ENCODE measurements at places on chromosomes 16 and 17.

- no peak for DNase-seq
Observed at GRCh38 chr17:79615446-79615845, 4.6 kb upstream of the RBFOX3 start.

- DNase-seq: peak; percentile 74
Observed at GRCh38 chr17:3796110-3796821, 4.7 kb downstream of the ITGAE start.

- DNase-seq: no peak
Observed at GRCh38 chr17:11264183-11264871, 23.3 kb downstream of the SHISA6 start.

DNA sequence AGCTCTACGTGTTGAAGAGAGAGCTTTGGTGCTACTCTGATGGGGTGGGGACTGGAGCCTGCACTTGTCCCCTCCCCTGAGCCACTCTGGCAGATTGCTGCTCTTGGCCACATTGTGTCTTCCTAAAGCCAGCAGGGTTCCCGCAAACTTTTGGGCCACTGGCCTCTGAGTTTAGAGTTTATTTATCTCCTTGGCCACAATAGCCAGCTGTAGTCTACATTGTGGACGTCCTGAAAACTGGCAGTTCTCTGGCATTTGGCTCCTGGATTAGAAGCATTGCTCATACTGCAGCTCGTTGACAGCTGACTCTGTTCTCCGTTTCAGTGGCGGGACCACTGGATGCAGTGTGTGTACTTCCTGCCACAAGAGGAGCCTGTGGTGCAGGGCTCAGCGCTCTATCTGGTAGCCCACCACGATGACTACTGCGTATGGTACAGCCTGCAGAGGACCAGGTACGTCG lies 34.6 kb downstream of the PRMT7 start:
- no peak for DNase-seq

DNA sequence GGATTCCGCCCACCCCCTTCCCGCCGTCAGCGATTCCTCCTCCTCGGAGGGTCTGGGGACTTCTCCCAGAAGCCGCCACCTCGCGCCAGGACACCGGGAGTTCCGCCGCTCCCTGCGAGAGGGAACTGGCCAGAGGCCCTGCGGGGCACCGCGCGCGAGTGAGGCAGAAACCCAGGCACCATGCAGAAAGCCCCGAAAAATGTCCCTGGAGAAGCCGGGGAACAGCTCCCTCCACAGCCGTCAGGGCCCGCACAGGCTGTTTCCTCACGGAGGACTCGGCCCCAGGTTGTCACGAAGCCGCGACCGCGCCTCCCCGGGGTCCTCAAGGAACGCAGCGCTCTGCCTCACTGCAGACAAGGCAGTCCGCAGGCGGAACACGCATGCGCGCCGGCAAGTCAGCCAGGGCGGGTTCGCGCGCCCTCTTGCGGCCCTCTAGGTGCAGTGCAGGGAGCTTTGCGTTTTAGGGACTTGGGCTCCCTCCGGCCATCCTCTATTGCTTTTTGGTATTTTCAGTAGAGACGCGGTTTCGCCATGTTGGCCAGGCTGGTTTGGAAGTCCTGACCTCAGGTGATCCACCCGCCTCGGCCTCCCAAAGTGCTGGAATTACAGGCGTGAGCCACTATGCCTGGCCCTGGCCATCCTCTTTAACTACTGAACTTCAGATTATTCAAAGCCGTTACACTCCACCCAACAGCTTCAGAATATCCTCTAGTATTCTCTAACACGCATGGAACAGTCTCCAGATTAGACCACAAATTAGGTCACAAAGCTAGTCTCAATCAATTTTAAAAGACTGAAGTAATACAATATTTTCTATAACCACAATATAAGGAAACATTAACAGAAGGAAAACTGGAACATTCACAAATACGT lies 20.3 kb upstream of the ZNF287 start:
- peak; percentile 94 for DNase-seq

DNA sequence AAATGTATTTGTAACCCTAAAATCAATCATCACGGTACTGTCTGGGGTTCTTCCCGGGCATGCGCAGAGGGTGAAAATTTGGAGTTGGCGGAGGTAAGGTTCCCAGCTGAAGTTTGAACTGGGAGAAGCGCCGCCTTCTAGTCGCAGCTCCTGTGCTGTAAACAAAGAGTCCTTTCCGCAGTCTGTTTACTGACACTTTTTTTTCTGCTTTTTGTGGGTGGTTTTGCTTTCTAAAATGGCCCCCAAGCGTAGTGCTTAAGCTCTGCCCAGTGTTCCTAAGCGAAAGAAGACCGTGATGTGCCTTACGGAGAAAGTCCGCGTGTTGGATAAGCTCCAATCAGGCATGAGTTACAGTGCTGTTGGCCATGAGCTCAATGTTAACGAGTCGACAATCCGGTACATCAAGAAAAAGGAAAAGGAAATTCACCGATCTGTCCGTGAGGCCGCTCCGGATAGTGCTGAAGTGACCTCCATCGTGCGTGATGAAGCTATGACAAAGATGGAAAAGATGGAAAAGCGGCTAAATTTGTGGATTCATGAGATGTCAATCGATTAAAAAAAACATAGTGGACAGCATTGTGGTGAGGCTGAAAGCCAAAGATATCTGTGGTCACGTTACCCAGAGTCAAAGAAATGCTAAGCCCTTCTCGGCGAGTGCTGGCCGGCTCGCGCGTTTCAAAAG lies 570 bp upstream of the CFDP1 start:
- DNase-seq: no peak

- DNase-seq: no peak
Observed at GRCh38 chr16:12348733-12349704, 372.5 kb downstream of the SNX29 start.

DNA sequence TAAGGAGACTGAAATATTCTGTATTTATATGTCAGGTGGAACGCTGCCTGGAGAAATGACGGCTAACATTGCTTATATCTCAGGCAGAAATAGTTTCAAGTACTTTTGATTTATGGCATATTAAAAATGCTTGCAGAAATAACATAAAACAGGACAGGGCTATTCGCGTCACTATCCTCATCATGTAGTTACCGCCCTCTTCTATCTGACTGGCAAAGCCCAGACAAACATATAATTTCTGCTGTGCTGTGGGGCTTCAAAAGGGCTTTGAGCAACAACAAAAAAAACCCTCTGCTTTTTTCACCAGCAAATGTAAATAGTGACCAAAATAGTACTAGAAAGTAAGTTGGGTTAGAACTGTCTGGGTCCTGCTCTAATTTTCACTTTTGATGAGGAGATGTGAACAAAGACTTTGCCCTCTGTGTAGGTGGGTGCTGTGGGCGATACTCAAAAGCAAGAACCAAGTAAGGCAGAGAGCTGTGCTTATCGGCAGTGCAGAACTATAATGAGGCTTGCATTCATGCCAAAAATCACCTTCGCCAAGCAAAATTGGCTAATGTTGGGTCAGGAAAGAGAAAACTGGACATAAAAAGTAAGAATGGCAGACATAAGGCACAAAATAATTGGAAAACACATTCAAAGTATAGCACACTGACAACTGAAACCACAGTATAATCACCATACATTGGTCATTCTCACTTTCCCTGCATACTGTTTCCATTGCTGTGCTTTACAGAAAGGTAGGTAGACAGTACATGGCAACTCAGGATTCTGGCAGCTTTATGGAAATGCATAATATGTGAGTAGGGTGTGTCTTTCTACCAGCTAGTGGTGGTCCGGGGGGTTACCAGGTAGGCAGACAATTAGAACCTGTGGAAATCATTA lies 151.2 kb upstream of the AXIN2 start:
- no peak for DNase-seq

DNA sequence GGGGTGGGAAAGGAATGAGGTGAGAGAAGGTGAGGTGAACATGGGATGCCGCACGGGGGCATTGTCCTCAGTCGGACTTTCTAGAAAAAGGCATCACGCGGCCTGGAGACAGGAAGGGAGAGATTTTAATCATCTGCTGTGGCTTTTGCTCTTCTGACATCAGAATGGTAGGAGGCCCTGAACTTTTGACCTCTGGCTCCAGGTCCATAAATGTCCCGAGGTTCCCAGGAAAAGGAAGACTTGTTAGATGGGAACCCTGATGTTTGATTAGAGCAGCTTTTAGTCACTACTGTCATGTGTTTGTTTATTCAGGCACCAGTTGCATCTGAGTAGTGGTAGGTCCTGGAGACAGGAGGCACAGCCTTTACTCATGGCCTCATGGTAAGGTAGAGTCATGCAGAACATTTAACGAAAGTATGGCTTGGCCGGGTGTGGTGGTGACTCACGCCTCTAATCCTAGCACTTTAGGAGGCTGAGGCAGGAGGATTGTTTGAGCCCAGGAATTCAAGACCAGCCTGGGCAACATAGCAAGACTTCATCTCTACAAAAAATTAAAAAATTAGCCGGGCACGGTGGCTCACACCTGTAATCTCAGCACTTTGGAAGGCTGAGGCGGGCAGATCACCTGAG lies 203.1 kb downstream of the MSI2 start:
- DNase-seq: no peak

- no peak for DNase-seq
Observed at GRCh38 chr17:41140360-41141131, at the start of gene KRTAP4-6. Gene KRTAP4-6, minus strand, starts transcription at chr17:41140544. Its CDS starts 57 bp downstream, at chr17:41140487.

- no peak for DNase-seq
Observed at GRCh38 chr17:40433551-40434415, 9.5 kb upstream of the IGFBP4 start.

- DNase-seq: no peak
Observed at GRCh38 chr17:72970246-72970645, 122.2 kb downstream of the SLC39A11 start.

DNA sequence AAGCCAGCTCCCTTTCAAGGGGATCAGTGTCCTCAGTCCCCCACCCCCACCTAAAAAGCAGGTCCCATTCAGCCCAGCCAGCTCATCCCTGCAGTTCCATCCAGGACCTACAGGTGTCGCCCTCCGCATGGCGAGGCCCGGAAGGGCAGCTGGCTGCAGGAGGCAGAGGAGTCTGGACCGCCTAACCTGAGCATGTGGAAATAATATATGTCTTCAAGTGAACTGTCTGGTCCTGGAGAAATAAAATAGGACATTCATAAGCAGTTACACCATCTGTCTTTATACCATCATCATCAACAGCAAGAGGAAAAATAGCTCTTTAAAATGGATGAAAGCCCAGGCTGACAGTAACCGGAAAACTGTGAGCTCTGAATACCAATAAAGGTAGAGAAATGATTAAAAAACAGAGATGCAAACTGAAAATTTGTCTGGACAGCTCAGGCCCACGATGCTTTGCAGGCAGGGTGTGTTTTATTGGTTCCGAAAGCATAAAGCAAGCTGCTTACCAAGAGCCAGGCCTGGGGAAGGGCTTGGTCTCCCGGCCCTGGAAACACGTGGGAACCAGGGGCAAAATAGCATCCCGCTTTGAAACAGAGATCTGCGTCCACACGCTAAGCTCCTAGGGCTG lies 215.2 kb downstream of the ZFHX3 start:
- DNase-seq: peak; percentile 63

DNA sequence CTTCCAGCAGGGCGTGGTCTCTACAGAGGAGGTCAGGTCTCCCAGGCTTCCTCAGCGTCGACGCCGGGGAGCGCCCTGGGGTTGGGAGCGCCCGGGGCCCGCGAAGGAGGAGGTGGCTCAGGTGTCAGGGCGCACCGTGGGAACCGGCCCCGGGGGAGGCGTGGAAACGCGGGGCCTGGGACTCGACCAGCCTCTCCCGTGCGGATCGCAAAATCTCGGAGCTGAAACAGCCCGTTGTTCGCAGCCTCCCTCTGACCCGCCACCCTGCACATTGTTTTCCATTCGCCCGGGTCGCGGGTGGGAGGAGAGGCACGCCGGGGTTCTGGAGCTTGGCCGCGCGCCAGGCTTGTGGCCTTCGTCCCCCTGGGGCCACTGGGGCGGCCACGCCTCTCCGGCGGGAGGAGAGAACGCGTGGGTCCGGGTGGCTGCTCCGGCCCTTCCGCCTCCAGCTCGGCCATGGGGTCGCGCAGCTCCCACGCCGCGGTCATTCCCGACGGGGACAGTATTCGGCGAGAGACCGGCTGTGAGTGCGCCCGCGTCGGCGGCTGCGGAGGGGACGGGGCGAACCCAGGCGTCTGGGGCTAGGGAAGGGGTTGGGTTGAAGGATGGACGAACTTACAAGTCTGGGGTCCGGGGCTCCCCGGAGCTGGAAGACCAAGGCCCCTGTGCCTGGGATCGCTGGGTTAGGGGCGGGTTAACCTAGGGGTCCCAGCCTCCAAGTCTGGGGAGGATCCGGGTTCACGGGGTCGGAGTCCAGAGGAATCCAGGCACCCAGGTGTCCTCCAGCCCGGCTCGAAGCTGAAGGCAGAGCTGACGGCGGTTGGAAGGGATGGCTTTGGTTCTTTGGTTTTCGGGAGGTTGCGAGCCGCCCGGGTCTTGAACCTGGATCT lies at the start of gene CHP2:
Gene CHP2 (plus strand): TSS at position 433 of the 890 bp plus-strand sequence. CDS start 24 bp downstream, at position 457.
- DNase-seq: no peak
